ENCODE measurements at places on chromosomes 5 and 9.

DNA sequence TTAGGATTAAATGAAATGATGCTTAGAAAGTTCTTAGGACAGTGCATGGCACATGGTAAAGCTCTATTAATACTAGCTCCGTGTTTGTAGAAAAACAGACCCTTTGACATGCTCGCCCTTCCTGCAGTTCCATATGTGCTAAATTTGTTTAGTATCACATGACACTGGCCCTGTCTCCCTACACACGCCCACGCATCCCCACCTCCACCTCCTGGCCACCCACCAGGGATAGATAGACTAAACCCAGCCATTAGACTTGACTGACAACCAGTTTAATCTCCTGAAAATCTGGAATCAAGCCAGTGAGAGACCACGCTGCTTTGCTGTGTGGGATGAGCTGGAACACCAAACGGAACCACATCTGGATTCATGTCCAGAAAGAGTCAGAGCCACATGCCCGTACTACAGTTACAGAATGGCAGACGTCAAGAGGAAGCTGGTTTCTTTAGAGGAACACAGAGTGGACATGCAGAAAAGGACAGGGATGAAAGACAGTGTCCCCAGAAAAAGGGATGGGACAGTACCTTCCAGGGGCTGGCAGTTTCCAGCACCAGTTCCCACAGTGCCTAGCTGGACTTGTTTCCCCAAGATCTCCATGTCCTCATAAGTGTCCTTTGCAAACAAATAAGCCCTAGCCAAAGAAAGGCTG is 186.1 kb downstream of the PDZD2 start:
- DNase-seq = no peak

DNA sequence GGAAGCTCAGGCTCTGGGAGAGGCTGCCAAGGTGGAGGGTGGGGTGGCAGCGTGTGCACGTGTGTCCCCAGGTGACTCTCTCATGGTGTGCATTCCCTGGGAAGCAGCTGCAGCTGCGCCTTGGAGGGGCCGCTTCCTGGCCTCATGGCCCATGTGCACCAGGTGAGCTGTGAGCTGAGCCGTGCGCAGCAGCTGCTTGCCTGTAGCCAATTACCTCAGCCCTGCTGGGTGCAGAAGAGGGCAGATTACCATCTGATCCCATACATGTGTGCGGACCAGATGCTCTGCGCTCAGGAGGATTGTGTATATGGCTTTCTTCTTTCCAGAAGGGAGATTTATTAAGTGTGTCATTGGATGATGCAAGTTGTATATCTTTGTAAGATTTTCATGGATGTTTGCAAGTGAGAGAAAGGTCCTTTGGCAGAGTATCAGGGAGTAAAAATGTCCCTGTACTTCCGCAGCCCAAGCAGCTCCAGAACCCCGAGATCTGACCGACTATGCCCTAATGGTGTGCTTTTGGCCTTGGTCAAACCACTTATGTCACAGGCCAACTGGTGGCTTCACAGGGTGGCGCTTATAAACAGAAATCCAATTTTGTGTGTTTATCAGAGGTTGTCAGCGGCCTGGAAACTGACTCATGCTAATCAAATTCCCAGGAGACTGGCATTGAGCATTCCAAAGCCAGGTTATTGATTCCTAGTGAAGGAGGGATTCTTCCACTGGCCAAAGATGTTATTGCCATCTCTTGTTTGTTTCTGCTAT is 229.3 kb downstream of the GOLPH3 start:
- DNase-seq = peak; percentile 95

GRCh38 chr5:181217803-181218062 is 5.3 kb upstream of the TRIM41 start:
- DNase-seq = no peak

DNA sequence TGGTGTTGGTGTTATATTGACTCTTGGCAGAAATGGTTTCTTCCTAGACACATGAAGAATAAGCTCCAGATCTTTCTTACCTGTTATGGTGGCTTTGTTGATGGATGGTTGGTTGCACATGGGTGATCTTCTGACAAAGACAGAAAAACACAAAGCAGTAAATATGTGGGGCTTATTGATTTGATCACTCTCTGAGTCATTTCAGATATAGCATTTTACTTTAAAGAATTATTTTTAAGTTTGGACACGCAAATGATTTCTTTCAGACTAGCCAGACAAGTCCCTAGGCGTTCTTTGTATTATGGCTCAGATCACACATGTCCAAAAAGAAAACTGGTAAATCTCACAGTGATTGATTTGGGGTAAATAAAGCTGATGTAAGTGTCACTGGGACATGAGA is 597.6 kb downstream of the RAB3C start:
- no peak for DNase-seq

- no peak for DNase-seq
These were observed 147.7 kb downstream of the GLIS3 start for GRCh38 chr9:4152101-4152600.

DNA sequence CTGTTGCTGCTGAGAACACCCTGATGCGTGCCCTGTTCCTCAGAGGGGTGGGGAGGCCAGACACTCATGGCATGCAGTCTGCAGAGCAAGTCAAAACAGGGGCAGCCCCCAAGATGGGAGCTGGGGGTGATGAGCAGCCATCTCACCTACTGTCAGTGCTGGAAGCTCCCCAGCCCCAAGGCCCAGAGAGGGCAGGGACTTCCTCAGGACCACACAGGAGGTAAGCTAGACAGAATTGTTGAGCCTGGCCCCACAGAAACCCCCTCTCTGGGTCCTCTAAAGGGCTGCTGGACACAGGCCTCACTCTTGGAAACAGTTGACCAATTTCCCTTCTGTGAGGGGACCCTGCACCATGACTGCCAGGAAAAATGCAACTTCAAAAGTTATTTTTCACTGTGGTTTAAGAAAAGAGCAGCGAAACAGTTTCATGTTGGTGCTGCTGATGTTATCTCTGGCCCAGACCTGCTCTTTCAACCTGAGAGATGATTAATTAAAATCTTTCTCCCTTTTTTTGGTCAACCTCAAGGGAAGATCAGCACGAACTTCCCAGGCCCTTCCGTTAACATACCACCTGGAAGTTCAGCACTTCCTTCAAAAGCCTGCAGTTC is 9.6 kb downstream of the CSF2 start:
- no peak for DNase-seq

- no peak for DNase-seq
These were observed 1397.0 kb upstream of the C9orf72 start for GRCh38 chr9:28970241-28970654.

DNA sequence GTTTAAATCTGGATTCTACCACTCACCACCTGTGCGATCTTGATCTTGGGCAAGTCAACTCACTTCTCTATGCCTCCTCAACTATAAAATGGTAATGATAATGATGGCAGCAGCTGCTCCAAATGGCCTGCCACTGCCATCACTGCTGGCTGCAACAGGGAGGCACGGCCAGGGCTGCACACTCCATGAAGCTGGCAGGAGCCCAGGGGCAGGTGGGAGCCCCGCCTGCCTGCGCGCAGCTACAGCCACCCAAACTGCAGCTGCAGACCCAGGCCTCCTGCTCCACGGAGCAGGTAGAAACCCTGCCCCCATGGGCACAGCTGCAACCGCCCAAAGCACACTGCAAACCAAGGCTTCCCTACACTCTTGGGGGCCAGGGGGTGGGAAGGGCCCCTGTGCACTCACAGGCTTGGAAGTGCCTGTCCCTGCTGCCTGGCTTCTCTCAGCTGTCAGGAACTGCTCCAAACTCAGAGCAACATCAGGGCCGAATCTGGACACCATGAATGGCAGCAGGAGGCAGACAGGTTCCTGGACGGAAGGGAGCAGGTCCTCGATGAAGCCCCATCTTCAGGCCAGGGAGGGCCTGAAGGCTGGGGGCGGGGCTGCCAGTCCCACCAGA is 57.6 kb downstream of the PRELID2 start:
- DNase-seq = no peak

- no peak for DNase-seq
These were observed 13.8 kb upstream of the CTSL start for GRCh38 chr9:87711857-87712800.
